ENCODE measurements at places on chromosomes 3 and 15.

DNA sequence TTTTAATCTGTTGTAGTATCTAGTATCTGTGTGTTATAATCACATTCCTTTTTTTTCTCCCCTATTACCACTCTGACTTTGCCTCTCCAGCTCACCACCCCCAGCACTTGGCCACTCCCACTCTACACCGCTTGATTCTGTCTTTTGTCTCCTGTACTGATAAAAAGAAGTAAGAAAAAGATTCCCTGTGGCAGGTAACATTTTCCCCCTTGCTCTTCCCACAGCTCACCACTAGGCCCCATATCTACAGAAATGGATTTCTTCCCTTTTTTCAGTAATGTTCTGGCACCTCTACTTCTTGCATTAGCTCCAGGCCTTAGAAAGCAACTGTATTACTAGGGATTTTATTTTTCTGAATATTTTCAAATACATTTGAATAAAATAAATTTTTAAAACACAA lies 25.6 kb downstream of the KCNH8 start:
- no peak for DNase-seq

GRCh38 chr3:28000608-28001007 lies 240.8 kb upstream of the CMC1 start:
- DNase-seq: no peak

DNA sequence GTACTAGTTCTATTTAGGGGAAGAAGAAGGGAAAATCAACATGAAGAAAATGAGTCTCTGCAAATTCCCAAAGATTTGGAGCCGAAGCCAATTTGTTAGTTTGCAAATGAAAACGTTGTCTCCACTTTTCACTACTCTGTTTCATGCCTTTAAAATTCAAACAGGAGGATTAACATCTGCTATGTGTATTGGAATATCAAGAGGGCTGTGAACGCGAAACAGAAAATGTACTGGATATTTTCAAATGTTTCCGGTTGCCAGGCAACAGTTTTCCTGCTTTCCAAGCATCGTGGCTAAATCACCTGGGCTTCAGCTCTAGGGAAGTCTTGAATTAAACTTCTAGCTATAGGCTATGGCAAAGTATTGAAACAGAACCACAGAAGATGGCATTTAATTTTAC lies 172.8 kb downstream of the KCNMB2 start:
- no peak for DNase-seq

- DNase-seq: peak; percentile 20
Observed at GRCh38 chr3:184380185-184380626, 352 bp downstream of the CHRD start.

GRCh38 chr3:150613709-150614480 lies 10.8 kb downstream of the SELENOT start:
- no peak for DNase-seq

GRCh38 chr3:37082317-37082716 lies 89.0 kb downstream of the MLH1 start:
- no peak for DNase-seq

DNA sequence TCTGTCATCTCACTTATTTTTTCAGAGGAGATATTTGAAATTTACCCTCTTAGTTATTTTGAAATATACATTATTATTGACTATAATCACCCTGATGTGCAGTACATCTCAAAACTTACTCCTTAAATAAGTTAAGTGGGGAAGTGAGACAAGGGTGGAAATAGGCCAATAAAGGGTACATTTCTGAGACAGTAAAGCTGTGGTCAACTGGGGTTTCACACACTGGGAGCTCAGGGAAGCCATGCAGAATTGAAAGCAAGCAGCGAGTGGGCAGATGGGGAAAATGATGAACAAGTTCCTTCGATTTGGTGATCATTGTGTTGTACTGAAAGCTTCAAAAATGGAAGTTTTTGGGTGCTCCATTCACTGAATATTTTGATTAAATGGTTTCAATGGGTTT lies 21.6 kb upstream of the MOBP start:
- no peak for DNase-seq

DNA sequence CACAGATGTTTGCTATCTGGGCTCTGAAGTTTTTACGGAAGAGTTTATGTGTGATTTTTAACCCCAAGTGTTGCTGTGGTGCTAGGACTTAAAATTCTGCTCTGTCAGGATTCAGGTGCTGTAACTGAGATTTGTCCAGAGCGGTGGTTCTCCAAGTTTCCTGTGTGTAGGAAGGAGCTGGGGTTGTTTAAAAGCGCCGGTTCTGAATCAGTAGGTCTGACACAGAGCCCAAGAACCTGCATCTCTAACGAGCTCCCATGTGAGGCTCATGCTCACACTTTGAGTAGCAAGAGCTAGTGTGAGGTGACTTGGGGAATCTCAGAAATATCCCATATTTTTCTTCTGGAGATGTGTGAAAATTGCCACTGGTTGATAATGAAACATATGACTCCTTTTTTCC lies 325.5 kb downstream of the SATB1 start:
- DNase-seq: no peak

- DNase-seq: no peak
Observed at GRCh38 chr3:101484805-101485620, 28.0 kb downstream of the SENP7 start.

DNA sequence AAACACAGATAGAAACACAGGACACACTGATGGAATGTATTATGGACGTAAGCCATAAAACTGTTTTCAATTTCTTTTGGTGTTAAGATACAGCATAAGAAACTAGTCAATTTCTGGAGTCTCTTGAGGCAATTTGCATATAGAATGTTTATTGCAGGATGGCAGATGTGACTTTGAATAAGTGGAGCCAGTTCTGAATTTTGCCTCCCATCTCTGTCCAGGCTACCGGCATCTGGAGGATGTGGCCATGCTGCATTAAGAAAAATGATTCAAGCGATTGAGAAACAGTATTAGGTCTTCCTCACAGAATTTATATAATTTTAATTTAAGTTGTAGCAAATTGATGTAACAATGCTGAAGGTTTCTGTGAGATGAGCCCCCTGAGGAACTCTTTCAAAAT lies 81.5 kb downstream of the CHST2 start:
- DNase-seq: no peak

- DNase-seq: no peak
Observed at GRCh38 chr3:164465172-164465571, 613.1 kb downstream of the SI start.

Data from NCI-H460 (cell line).